ENCODE measurements at places on chromosomes 7 and 10.

DNA sequence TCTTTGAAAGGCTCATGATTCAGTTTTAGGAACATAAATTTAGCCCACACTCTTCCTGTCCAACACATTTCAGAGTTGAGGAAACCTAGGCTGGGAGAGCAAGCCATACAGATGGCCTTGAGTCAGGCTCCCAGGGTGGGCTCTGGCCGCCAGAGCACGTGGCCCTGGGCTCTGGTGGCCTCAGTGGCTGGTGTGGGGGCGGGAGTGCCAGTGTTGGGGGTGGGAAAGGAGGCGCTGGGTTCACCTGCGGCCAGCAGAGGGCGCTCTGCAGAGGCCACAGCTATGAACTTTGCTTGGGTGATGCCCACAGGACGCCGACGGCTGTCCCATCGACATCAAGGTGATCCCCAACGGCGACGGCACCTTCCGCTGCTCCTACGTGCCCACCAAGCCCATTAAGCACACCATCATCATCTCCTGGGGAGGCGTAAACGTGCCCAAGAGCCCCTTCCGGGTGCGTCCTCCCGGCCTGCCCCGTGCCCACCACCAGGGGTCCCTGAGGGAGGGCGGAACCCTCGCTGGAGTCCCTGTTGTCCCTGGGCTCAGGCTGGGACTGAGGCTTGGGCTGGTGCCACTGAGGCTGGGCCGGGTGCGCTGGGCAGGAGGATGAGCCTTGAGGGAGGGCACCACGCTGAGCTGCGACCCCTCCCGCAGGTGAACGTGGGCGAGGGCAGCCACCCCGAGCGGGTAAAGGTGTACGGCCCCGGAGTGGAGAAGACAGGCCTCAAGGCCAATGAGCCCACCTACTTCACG is 11.9 kb downstream of the FLNC start:
- no peaks in the 10 kb centered on the region for H3K4me1 ChIP-seq
- no peak overlapping the region for H3K27ac ChIP-seq
- H3K36me3 ChIP-seq, result peaks cover 25% of the 10 kb centered on the region
- peaks cover 8% of the 10 kb centered on the region for H3K27me3 ChIP-seq
- H3K4me3 ChIP-seq, result no peak overlapping the region
- DNase-seq, result no peak

DNA sequence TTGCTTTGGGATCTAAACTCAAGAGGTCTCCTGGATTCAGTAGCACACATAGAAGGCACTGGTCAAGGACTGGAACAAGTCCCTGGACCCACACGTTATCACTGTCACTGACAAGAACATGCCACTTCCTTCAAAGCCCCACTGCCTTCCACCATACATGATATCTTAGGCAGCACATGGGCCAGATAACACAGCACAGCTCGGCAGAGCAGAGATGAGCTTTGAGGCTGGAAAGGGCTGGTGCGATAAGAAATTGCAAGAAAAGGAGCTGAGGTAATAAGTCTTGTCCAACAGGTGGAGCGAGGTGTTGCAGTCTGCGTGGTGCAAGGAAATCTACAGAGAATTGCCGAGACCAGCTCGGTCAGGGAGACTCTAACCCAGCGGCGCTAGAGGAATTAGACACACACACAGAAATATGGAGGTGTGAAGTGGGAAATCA is 139.8 kb upstream of the CDK13 start:
- peaks cover 12% of the 10 kb centered on the region for H3K4me1 ChIP-seq
- DNase-seq, result no peak
- H3K27me3 ChIP-seq, result peaks cover 28% of the 10 kb centered on the region
- no peaks in the 10 kb centered on the region for H3K36me3 ChIP-seq

- peaks cover 70% of the 10 kb centered on the region for H3K4me1 ChIP-seq
- H3K27ac ChIP-seq, result peak overlapping the region; percentile 64
- peak overlapping the region; percentile 36 for H3K4me3 ChIP-seq
- H3K27me3 ChIP-seq, result no peaks in the 10 kb centered on the region
- DNase-seq, result peak; percentile 69
- peaks cover 16% of the 10 kb centered on the region for H3K36me3 ChIP-seq
These were observed 29.2 kb downstream of the COA1 start for GRCh38 chr7:43700059-43700501.

GRCh38 chr10:125661431-125661940 is 21.5 kb downstream of the TEX36 start:
- peak overlapping the region; percentile 75 for H3K4me3 ChIP-seq
- H3K27ac ChIP-seq, result peak overlapping the region; percentile 93
- H3K4me1 ChIP-seq, result peaks cover 35% of the 10 kb centered on the region
